ENCODE measurements at places on chromosomes 1 and 21.

DNA sequence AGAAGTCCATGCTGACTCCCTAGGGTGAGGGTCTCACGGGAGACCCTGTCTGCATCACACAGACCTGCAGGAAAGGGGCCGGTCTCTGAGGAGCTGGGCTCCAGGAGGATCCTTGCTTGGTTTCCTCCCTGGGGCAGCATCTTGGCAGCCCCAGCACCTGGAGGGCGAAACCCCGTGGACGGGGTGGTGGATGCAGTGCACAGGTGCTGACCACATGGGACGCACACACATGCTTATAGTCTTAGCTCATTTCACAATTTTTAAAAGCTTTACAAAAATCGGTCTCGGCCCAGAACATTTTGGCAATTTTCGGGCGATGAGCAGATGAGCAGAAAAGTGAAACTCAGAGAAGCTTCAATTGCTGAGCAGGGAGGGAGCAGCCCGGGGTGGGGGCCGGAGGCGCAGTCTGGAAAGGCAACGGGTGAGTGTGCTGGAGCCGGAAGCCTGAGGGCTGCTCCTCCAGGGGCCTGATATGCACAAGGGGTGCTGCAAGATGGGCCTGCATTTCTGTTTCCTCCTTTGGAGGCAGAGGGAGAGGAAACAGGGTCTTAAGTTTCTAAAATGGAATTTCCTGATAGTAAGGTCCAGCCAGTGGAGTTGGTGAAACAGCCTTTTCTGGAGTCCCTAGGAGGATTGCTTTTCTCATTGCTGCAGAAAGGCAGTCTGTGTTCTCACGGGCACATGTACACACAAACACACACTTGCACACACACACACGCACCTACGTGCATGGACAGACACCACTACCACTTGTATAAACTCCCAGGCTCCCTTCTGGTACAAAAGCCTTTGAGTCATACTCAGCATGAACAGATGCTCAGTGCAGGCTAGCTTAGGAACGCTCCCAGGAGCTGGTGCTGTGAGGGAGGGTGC lies 60.6 kb downstream of the SCCPDH start:
- no peak for DNase-seq

DNA sequence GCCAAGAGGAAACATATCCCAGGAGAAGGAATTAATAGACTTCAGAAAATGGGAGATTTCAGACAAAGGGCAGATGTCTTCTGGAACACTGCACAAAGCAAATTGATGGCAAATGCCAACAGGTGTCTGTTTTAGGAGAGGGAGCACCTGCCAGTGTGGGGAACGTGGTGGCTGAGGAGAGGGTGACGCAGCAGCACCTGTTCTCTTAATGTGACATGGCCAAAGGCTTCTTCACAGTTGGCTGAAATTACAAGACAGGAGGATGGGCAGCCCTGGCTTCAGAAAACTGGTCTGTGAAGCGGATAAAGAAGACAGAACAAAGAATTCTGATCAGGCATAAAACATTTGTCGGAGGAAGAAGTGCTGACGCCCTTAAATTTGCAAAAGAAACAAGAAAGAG lies 178.7 kb upstream of the RUNX1 start:
- DNase-seq, result peak; percentile 23

GRCh38 chr1:78830321-78830720 lies 176.2 kb downstream of the ADGRL4 start:
- DNase-seq, result no peak

DNA sequence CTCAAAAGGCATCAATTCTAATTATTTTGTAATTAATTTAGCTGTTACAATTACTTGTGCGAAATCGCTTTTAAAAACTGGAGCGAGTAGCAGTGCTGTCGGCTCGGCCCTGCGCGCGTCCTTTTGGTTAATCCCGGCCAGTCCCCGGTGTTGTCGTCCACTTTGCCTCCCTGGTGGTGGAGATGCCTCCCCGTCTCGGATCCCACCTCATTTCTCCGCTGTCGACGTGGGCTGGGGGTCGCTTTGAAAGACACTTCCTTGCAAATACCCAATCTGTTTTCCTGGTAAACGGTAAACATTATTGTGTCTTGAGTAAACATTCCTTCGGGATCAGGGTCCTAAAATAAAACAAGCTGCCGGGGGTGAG lies 3.7 kb downstream of the FOXD3 start:
- no peak for DNase-seq

- no peak for DNase-seq
Observed at GRCh38 chr1:245582026-245582425, 427.2 kb downstream of the KIF26B start.

GRCh38 chr1:15657021-15657420 lies 27.1 kb upstream of the PLEKHM2 start:
- DNase-seq, result no peak

- DNase-seq, result peak; percentile 42
Observed at GRCh38 chr1:64268653-64269557, 65.5 kb downstream of the UBE2U start.

Data from CD4-positive, alpha-beta T cell treated with Interferon gamma for 1 hour (primary cell).